ENCODE measurements at places on chromosomes 2 and 18. TPM values are rescaled to one million over a fixed set of nuclear protein-coding genes. Genes with fewer than 3 reads are reported as not detected.

ASPRV1 gene
- 1.3 TPM for total RNA-seq

TXNDC2 gene
- not detected for total RNA-seq

ASTL gene
- not detected for total RNA-seq

ANKRD30B gene
- not detected for total RNA-seq
